Stimulated activated CD4-positive, alpha-beta T cell treated with anti-CD3 and anti-CD28 coated beads, TNF-alpha, amount 100 ng/mL, for 1 hour (primary cell): ENCODE measurements at places on chromosomes 4 and X.

GRCh38 chr4:70895405-70895804, 6.8 kb upstream of the MOB1B start:
- DNase-seq: no peak

DNA sequence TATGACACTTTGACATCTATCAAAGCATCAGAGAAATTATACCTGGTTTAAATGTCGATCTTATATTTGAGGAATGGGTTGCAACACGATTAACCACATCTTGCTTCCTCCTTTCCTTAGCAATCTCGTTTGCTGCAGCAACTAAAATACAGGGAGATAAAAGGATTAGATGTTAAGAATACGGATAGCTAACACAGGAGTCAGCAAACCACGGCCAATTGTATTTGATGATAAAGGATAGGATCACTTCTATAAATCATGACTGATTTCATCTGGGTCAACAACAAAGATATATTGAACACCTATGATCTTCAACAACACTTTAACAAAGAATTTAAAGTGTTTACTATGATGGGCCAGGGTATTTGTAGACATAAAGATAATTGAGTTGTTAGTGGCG, 5.0 kb downstream of the MAP7D3 start:
- no peak for DNase-seq

DNA sequence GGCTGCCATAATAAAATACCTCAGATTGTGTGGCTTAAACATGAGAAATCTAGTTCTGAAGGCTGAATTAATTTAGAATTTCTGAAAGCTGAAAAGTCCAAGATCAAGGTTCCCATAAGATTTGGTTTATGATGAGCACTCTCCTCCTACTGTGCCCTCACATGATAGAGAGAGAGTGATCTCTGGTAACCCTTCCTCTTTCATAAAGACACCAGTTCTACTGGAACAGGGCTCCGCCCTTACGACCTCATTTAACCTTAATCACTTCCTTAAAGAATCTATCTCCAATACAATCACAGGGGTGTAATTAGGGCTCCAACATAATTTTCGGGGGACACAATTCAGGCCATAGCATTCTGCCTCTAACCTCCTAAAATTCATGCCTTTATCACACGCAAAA, 194.0 kb upstream of the MAB21L2 start:
- no peak for DNase-seq

DNA sequence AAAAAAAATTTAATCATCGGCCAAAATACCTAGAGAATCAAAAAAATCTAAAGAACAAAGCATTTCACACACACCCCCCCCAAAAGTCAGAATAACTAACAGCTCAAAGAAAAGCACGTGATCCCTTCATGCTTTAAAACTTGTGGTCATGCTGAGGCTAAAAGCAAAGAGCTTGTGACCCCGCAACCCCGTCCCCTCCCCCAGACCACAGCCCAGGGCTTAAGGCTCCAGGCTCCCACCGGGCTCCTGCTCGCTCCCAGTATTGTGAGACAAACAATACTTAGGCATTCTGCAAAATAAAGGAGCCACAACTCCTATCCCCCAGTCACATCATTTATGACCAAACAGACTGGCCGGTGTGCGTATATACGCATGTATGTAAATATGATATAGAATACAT, 62.1 kb upstream of the CCDC160 start:
- no peak for DNase-seq

DNA sequence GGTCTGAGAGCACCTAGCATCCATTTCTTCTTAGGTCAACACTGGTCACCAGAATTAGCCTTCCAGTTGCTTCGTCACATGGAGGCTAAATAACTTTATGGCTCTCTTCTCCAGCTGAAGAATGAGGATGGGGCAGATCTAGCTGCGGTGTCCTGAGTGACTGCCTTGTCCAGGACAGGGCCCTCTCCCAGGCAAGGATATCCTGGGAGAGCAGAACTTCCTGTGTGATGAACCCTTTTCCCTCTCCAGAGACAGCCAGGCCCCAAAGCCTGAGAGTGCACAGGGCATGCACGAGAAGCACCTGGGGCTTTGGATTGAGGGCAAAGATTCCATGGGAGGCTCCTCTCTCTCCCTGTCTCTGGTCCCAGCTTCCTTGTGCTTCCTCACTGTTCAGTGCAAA, 108.2 kb upstream of the MAMLD1 start:
- DNase-seq: no peak

GRCh38 chrX:10634392-10635161, 14.2 kb upstream of the MID1 start:
- no peak for DNase-seq

DNA sequence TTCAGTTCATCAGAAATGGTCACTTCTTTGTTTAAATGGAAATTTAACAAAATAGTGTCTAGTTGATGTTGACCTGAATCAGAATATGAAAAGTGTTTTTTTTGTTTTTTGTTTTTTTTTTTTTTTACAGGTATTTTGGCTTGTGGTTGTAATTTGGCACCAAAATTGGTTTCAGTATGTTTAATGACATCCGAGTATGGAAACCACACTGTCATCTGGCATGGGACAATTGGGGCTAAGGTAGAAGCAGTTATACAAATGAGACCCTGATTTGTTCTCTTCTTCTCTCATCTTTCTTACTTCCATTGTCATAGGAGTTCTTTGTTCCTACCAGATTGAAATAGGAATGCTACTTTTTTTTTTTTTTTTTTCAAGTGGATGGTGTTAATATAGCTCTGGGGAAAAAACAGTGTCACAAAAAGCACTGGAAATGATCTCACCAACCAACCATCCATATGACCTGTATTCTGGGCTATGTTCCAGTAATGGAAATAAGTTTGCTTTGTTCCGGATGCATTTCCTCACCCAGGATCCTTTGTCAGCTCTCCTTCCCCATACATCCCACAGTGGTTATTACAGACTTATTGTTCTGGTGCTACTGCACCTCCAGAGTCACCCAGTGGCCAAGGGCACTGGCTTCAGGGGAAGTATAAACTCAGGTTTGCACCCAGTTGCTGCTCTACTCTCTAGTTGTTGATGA, 95.8 kb downstream of the ATXN3L start:
- DNase-seq: no peak

DNA sequence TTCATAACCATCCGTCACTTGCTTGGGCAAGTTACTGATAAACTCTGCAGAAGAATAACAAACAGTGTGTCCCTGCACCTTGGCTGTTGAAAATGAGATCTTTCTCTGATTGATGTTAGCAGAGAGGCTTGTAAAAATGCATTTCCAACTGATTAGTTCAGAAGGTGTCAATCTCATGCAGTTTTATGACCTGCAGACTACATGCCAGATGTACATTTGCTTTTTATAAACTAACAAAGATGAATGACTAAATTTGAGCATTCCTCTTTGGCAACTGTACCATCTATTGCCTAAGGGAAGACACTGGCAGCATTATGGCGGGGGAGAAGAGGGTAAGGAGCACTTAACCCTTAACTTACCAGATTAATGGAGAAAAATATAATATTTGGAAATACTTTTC, 192.8 kb downstream of the DCTD start:
- DNase-seq: no peak

DNA sequence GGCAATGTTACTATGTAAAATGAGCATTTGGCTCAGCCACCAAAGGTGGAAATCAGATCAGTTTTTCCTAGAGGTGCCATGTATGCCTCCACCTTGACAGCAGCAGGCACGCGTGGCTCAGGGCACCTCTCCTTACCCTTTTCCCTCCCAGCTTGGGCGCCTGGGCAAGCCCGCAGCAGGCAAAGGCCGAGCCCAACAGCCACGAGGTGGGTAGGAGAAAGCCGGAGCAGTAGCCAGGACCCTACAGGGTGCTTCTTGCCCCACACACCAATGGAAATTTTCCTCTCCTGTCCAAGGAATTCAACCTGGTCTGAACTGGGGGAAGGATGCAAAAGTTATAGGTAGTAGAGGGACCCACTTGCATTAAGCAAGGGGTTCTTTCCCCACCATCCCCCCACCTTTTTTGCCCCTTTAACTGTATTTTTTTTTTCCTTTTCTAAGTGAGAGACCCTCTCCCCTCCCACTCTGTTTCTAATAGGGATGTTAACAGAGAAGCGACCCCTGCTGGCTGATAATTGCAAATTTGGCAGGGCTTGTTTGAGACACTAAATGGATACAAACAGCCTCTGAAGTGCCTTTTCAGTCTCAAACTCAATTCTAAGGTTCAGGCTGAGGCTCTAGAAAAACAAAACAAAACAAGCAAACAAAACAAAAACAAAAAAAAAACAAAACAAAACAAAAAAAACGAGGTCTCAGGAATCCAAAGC, 895.1 kb downstream of the PCDH18 start:
- DNase-seq: no peak

DNA sequence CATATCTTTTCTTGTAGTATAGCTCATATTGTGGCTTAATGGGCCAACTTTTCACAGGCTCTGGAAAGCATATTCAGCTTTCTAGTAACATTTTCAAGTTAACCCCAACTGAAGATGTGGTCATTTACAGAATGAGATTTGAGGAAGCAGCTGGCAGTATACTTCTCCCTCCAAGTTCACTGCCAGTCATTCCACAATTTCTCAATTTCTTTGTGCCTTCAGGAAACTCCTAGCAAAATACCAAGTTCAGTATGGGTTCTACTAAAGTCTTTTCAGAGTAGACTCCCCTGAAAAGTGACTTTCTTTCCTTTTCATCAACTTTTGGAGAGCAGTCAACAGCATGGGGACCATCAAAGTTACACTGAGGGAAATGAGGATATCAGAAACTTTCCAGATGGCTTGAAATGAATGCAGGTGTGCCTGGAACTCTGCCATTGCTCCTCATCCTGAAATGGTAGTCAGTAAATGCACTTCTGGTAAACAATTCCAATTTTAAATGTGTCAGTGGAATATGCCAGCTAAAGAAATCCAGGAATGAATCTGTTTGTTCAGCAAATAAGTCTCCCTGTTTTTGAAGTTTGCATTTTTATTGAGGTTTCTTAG, 81.5 kb upstream of the TEX13D start:
- no peak for DNase-seq

- no peak for DNase-seq
Observed at GRCh38 chrX:106802063-106802387, 448 bp upstream of the TBC1D8B start.

DNA sequence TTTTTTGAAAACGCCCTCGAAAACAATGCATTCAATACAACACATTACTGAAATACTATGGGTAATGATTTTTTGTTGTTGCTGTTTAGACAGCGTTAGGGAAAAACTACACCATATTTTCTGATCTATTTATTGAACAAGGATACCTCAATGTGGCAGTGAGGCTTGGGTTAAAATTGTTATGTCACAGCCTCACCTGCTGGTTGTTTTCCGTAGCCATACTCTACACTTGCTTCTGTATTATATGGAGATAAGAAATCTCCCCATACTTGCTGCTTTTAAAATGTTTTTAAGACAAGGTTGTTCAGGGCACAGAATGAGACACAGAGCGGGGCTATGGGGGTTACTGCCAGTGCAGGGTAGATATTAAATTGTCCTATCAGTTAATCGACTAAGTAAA, 221.6 kb upstream of the FTHL17 start:
- no peak for DNase-seq

DNA sequence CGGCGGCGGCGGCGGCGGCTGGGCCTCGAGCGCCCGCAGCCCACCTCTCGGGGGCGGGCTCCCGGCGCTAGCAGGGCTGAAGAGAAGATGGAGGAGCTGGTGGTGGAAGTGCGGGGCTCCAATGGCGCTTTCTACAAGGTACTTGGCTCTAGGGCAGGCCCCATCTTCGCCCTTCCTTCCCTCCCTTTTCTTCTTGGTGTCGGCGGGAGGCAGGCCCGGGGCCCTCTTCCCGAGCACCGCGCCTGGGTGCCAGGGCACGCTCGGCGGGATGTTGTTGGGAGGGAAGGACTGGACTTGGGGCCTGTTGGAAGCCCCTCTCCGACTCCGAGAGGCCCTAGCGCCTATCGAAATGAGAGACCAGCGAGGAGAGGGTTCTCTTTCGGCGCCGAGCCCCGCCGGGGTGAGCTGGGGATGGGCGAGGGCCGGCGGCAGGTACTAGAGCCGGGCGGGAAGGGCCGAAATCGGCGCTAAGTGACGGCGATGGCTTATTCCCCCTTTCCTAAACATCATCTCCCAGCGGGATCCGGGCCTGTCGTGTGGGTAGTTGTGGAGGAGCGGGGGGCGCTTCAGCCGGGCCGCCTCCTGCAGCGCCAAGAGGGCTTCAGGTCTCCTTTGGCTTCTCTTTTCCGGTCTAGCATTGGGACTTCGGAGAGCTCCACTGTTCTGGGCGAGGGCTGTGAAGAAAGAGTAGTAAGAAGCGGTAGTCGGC, 528 bp downstream of the FMR1 start:
- no peak for DNase-seq

DNA sequence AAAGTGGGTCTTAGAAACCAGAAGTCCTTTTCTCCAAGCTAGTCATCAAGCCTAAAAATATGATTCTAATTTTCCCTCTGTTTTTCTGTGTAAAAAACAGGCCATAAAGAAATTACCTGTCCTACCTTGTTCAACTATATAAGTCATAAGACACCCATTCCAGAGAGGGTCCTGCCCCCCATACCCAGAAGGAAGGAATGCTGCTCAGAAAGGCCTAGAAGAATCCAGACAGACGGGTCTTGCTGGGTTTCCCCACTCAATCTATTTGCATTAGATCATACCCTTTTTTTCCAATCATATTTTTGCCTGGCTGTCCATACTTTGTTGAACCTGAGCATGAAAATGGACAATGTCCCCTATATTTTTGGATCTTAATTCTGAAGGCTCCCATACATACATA, 16.3 kb upstream of the XAGE2 start:
- DNase-seq: no peak

GRCh38 chr4:16669036-16669435, 229.4 kb downstream of the LDB2 start:
- DNase-seq: no peak

- no peak for DNase-seq
Observed at GRCh38 chr4:183823434-183823833, 81.7 kb upstream of the STOX2 start.

- DNase-seq: no peak
Observed at GRCh38 chr4:83819582-83819981, 283.7 kb downstream of the GPAT3 start.

- no peak for DNase-seq
Observed at GRCh38 chr4:35867057-35867456, 377.3 kb downstream of the ARAP2 start.

- DNase-seq: no peak
Observed at GRCh38 chrX:5113128-5113527, 1115.5 kb downstream of the NLGN4X start.

GRCh38 chr4:112146502-112146813, 1.2 kb downstream of the FAM241A start:
- no peak for DNase-seq

GRCh38 chrX:129654652-129655546, at the start of gene APLN:
Gene APLN (minus strand): TSS chrX:129654956. CDS start chrX:129654630, 326 bp downstream.
- DNase-seq: no peak

DNA sequence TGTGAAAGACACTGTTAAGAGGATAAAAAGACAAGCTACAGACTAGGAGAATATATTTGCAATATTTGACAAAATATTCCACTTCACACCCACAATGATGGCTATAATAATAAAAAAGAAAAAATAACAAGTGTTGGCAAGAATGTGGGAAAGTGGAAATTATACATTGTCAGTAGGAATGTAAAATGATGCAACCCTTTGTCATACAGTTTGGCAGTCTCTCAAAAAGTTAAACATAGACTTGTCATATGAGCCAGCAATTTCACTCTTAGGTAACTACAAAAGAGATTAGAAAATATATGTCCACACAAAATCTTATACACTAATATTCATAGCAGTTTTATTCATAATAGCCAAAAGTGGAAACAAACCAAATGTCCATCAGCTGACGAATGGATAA, 5.2 kb upstream of the RADX start:
- no peak for DNase-seq

GRCh38 chrX:15916704-15917084, 62.1 kb upstream of the AP1S2 start:
- DNase-seq: no peak
